ENCODE measurements at places on chromosomes 11 and 22.

GRCh38 chr11:116598036-116598435 is 174.8 kb downstream of the BUD13 start:
- no peak for DNase-seq

- DNase-seq, result no peak
These were observed 1.4 kb upstream of the TRMT2A start for GRCh38 chr22:20118300-20119020.

- no peak for DNase-seq
These were observed 15.8 kb upstream of the RBM4B start for GRCh38 chr11:66693356-66694055.

DNA sequence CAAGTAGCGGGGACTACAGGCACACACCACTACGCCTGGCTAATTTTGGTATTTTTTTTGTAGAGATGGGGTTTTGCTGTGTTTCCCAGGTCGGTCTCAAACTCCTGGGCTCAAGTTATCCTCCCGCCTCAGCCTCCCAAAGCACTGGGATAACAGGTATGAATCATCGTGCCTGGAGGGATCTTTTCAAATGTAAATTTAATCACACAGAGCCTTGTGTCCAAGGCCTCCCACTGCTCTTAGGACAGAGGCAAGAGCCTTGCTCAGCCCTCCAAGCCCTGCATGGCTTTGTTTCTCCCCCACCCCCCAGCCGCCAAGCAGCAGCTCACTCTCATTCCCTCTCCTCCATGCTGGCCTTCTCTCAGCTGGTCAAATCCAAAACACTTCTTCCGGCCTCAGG is 75.3 kb upstream of the CREB3L1 start:
- no peak for DNase-seq

- DNase-seq, result no peak
These were observed 19.6 kb upstream of the ATXN10 start for GRCh38 chr22:45651931-45652528.

DNA sequence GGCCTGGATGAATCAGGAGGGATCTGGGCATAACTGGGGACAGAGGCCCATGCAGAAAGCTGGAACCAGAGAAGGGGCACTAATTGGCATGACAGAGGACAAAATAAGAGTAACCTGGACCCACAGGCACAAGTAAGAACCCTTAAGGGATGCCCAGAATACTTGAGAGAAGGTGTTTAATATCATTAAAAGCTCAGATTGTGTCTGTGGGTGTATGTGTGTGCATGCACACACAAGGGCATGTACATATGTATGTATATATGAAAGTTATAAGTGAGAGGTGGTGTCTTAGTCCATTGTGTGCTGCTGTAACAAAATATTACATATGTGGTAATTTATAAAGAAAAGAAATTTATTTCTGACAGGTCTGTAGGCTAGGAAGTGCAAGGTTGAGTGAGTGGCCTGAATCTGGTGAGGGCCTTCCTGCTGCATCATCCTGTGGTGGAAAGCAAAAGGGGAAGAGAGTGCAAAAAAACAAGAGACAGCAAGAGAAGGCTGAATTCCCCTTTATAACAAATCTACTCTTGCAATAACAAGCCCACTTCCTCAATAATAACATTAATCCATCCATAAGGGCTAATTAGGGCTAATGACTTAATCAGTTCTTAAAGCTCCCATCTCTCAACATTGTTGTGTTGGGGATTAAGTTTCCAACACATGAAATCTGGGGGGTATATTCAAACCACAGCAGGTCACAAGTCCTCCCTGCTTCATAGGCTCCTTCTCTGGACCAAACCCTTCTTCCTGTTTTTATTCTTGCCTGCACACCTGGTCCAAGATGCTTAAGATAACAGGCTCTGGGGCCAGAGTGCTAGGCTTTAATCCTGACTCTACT is 68.3 kb upstream of the POU2AF2 start:
- DNase-seq, result no peak

DNA sequence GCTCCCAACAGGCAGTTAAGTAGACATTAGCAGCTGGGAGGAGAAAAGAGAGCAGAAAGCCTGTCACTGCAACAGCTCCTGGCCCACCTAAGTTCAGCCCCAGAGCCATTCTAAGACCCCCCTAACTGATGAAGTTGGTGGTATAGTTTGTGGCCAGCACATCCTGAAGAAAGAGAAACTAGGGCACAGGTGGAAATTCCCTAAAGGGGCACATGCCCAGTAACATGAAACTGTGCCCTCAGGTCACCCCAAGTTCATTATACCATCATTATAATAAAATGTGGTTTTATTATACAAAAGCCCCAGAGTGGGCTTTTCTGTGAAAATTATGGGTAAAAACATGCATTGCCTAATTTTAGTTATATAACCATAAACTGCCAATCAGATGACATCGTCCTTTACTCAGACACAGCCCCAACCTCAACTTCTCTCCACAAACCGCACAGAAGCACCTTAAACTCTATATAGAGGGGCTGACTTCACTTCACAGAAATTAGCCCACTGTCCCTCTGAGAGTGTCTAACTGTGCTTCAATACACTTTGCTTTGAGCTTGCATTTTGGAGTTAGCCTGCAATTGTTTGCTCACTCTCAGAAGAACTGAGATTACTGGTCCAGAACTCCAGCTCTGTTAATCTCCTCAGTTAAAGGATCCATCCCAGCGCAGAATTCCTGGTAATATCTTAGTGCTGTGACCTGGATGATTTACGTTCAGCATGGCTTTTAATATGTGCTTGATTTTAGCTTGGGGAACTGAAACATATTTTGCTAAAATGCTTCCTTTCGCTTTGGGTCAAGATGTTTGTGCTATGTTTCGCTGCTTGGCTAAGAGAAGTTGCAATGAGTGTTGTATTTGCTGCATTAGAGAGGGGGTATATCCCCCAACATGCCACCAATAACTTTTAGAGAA is 1.8 kb upstream of the APOL3 start:
- peak; percentile 79 for DNase-seq

GRCh38 chr11:114392735-114393667 is 7.3 kb downstream of the C11orf71 start:
- DNase-seq, result no peak

DNA sequence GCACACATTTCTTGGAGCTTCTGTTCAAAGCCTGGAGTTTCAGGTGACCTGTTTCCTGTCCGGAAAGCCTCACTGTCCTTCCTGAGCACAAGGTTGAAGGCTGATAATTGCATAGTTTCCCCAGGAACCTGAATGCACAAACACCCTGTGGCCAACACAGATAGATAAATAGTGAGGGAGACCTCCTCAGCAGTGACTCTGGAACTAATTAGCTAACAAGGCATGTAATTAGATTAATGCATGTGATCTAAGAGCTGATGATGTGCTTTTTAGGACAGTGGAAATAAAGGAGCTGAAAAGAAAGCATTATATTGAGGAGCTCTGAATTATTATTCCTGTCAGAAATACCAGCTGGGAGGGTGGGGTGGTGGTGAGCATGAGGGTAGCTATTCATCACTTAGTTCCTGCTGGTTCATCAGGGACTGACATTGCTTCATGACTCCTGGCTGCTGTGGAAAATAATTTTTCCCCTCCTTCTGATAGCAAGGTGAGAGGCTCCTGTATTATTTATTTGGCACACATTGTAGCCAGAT is 101.1 kb downstream of the NELL1 start:
- DNase-seq, result no peak

GRCh38 chr11:118917481-118918127 is 8.1 kb downstream of the BCL9L start:
- peak; percentile 80 for DNase-seq

- DNase-seq, result no peak
These were observed 605.3 kb upstream of the B3GAT1 start for GRCh38 chr11:135017296-135017695.

DNA sequence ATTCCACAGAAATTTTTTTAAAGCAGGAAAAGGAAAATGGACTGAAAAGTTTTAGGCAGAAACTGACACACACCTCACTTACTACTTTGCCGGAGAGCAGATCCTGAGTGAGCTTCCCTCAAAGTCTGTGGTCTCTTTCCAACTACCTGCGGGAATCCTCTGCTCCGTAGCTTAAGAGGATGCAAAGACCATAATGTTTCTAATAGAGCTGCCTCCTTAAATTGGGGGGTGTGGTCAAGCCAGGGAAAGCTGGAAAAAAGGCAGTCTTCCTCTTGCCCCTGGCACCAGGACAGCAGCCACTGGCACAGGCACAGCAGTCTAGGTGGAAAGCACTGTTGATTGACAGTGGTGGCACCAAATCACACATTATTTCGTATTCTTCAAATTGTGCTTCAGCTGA is at the start of gene ETS1:
Gene ETS1, minus strand, starts transcription at position 144 of the 400 bp plus-strand sequence. CDS start 14,428 bp downstream, outside the sequence.
- DNase-seq, result no peak

GRCh38 chr11:65811764-65812475 is 21.8 kb upstream of the SNX32 start:
- DNase-seq, result no peak

GRCh38 chr11:122963961-122964360 is 17.7 kb downstream of the BSX start:
- DNase-seq, result no peak
